Activated CD4-positive, alpha-beta memory T cell treated with anti-CD3 and anti-CD28 coated beads for 36 hours (primary cell): ENCODE measurements at places on chromosomes 5 and 9.
A peak's percentile ranks its signal among the peaks of the same experiment; 100 is the strongest.

DNA sequence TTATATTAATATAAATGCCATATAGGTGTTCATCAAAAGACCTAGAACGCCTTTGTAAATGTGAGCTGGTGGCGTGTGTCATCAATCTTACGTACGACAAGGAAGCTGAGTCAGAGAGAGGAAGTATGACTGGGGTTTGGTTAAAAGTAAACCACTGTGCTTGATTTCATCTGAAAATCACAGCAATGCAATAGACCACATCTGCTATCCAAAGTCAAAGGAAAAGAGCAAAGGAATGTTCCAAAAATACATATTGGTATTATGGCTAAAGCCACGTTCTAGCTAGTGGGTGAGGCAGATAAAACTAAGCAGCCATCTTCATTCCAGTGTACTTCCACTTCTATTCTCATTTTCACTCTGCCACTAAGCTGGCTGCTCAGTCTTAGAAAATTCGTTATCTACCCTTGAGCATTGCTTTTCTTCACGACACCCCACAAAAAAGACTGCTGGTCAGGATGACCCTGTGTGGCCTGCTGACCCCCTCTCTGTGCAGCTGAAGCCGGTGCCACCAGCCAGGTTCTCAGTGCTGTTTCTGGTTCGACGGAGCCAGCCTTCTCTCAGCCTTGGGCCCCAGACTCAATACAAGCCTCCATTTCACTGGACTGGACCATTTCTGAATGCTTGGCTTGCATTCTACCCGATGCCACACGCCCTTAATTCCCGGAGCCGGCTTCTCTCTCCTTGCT, 23.8 kb downstream of the SHC3 start:
- peak; percentile 37 for DNase-seq

- no peak for DNase-seq
These were observed 13.2 kb upstream of the ZBTB43 start for GRCh38 chr9:126791406-126792230.

GRCh38 chr5:96933764-96934707, 1.8 kb upstream of the LNPEP start:
- DNase-seq = no peak

- DNase-seq = no peak
These were observed 15.1 kb downstream of the ABCA2 start for GRCh38 chr9:137012694-137013570.

- no peak for DNase-seq
These were observed 95.9 kb upstream of the SMARCA2 start for GRCh38 chr9:1919229-1919628.

GRCh38 chr5:1103505-1104326, 8.1 kb downstream of the SLC12A7 start:
- DNase-seq = no peak

DNA sequence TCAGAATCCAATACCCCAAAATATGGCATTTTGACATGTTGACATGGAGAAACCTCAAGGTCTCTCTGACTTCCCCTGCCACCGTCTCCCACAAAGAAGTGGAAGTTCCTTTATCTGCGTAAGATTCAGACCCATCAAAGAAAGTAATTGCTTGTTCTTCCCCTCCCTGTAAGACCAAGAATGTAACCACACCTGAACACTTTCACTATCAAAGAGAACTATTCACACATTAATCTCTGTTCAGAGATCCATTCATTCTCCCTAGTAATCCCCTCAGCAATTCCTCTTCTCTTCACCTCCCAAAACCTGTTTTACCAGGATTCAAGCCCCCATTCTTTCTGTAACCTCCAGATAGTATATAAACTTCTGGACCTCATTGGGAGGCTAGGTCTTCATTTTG, 4.1 kb upstream of the SLC1A1 start:
- DNase-seq = no peak

DNA sequence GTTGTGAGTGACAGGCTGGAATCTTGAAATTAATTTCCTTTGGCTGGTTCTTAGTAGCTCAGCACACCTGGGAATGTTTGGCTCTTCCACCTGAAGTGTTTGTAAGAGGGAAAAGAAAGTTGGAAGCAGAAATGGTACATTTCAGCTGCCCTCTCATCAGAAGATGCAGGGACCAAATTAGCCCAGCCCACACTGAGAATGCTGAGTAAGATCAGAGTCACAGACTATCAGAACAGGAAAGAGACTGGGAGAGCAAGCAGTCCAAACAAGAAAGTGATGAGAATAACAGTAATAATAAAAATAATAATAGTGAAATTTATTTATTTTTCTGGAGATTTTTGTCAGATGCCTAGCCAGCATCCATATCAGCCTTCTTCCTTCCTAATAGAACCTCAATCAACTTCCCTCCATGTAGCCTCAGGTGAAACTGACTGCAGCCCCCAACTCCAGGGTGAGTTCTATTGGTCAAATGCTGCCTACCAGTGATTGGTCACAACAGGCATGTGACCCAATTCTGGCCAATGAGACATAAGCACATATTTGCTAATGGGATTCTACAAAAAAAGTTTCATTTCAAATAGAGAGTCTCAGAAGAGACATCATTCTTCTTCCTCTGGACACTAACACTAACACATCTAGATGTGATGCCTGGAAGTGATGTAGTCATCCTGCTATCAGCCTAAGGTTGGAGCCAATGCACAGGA, 31.2 kb upstream of the ADRA1B start:
- no peak for DNase-seq

GRCh38 chr9:89666364-89666763, 61.6 kb downstream of the GADD45G start:
- no peak for DNase-seq

GRCh38 chr9:116688806-116689485, 1.8 kb downstream of the TRIM32 start:
- DNase-seq = no peak

DNA sequence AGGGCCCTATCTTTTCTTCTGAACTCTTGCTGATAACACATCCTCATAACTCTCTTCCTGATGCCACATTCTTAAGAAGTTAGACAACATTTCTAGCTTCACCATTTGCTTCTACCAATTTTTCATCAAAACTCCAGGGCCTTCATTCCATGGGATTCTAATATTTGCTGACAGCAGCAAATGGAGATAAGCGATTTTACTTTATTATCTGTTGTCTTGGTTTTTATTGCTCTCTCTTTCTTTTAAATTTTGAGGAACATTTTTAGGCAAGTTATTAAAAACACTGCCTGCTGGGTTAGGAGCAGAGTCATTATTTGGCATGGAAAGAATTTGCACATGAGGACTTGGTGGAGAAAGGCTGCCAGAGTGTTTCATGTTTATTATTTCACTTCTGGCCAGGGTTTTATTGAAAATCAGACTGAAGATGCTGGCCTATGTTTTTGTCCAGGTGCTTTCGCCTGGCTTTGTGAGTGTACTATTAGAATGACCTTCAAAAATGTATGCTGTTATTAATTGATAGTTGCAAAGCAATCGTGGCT, 27.7 kb downstream of the NSG2 start:
- no peak for DNase-seq

DNA sequence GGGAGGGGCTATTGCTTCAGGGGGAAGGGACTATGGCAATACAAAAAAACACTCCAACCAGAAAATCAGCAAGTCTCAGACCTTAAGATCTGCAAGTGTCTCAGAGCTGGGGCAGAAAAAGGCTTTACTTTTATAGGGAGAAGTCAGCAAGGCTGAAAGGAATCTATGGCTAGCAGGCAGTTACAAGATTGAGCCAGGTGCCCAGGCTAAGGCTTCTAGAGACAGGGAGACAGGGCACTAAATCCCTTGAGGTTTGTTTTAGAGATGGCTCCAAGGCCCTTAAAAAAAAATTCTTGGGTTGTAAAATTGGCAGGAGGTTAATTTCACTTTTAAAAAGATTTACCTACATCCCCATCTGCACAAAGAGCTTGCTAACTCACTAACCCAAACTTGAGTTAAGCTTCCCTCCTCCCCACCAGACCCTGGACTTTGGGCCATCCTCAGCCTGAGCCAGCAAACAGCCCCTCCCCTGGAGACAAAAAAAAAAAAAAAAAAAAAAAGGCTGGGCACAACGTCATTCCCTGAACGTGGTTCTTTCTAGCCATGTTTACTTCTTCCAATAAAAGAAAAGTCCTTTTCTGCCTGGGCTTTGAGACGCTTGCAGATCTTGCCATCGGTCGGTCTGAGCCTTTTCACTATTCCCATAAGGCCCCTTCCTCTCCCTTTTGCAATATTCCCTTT, 17.9 kb downstream of the NIPAL4 start:
- DNase-seq = no peak

DNA sequence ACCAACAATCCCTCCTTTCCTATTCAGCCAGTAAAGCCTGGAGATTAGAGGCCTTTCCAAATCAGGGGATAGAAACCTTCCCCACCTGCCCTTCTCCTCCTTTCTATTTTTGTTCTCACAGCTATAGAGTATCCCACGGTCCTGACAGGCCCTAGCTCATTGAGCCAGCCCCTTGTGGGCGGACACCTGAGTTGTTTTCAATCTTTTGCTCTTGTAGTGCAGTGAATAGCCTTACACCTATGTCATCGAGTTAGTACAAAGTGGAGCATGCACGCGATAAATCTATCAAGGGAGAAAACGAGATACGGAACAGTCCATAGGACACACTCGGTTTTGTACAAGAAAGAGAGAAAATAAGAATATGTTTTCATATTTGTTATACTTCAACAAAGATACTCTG, 77.2 kb downstream of the TSPAN17 start:
- no peak for DNase-seq

GRCh38 chr9:7536310-7536939, 263.2 kb downstream of the DMAC1 start:
- DNase-seq = peak; percentile 49

DNA sequence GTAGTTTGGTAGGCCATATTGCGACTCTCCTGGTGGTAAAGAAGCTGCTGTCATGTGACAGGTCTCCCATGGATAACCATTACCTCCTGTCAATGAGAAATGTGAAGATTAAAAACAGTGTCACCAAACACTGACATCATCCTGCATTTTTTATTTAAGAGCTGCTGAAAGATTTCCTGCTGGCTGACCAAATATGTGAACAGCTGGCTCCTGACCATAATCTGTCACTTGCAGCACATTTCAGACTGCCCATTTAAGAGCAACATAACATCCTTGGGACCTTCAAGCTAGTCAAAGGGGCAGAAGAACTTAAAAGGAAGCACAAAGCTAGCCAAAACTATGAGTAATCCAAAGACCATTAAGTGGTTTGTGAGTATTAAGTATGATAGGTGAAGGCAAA, 288.0 kb downstream of the IZUMO3 start:
- no peak for DNase-seq

DNA sequence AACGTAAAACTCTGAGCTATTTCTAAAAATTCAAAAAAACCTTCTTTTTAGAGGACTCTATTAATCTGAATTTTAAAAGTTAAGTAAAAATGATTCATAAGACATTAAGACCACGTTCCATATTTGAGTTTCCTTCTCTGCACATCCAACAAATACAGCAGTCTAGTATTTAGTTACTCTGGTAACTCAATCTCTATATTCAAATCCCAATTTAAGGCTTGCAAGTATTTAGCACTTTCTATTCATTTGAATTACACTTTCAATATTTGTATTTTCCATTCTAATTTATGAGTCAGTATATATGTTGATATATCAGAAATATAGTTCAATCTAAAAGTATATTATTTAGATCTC, 17.7 kb downstream of the RFX3 start:
- no peak for DNase-seq

- no peak for DNase-seq
These were observed 113.3 kb upstream of the SLC1A3 start for GRCh38 chr5:36492984-36493654.

GRCh38 chr9:119164716-119165115, 204.5 kb downstream of the BRINP1 start:
- no peak for DNase-seq

DNA sequence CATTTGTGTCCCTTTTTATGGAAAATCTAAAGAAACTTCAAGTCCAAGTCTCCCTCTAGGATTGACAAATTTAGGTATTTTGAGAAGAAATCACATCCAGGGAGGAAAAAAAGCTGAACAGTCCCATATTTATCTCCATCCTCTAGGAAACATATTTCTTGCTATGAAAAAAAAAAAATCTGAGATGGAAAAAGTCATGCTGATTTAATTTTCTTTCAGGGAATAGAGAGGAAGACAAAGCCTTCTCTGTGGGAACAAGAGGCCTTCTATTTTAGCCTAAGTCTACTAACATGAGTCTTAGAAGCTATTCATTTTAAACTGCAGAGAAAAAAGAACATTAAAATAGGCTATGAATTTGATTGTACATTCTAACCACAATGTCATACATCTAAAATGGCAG, 63.1 kb upstream of the CDK5RAP2 start:
- no peak for DNase-seq

- no peak for DNase-seq
These were observed 284.5 kb upstream of the POU5F2 start for GRCh38 chr5:94025788-94026473.

- no peak for DNase-seq
These were observed 125.4 kb downstream of the ATPSCKMT start for GRCh38 chr5:10124287-10124686.

DNA sequence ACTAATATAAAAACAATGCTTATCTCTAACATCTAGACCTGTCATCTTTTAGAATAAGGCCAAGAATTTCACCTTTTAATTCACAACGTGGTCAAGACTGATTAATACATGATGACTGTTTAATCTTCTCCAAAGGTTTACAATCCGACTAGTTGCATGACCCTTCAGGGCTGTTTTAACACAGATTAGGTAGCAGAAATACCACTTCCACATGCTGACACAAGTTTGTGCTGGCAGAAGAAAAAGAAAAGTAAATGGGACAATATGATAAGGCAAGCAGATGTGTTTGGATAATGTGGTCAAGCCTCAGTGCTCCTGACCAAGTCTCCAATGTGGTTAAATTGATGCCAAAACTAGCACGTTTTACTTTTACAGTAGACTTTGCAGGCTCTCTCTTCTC, 31.1 kb downstream of the SEMA6A start:
- DNase-seq = no peak

DNA sequence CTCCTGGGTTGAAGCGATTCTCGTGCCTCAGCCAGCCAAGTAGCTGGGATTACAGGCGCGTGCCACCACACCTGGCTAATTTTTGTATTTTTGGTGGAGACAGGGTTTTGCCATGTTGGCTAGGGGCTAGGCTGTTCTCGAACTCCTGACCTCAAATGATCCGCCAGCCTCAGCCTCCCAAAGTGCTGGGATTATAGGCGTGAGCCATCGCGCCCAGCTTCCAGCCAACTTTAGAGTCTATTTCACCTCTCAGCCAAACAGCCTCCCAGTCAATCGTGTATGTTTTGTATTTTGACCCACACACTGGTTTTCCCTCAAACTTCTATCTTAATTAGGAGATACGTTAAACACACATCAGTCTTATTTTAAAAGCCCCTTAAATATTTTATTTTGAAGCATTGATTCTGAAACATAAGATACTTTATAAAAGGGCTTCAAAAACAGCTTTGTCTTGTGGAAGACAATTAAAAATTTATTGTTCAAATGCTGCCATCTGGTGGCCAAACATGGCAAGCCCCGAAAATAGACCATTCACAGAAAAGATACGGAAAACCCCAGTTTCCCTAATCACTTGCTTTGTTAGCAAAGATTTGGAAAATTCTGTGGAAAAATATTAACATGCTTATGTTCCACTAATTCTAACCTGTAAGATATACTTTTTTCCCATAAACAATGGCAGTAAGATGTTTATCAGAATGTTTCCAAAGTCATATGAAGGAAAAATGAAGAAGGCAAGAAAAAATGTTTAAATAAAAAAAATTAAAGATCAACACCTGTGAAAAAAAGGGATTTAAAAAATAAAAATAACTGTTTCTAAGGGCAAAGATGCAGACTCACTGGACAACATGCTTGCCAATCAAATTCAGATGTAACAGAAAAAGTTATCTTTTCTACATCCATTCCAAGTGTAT, 33.1 kb downstream of the APTX start:
- peak; percentile 63 for DNase-seq
